Effector memory CD4-positive, alpha-beta T cell (primary cell): ENCODE measurements at places on chromosomes 4 and X.

GRCh38 chrX:9227276-9227675 is 193.3 kb upstream of the FAM9B start:
- DNase-seq, result no peak

DNA sequence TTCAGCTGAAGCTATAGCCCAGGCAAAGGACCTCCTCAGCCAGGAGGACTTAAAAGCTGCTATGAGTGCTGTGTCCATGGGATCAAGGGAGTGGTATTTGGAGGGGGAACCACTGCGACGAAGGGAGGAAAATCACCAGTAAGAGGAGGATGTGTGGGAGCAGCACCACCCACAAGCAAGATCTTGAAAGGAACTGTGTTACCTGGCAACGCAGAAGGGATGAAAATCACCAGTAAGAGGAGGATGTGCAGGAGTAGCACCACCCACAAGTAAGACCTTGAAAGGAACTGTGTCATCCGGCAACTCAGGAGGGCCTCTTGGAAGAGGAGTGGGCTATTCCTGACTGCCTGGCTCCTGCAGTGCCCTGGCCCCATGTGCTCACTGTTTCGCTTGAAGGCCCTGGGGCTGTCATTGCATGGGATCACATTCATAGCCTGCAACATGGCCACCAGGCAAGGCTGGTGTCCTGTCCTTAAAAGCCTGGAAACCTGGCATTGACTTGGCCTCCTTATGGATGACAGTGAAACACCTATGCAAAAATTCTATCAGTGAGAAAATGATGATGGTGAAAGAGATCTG is 48.3 kb downstream of the TRMT44 start:
- DNase-seq, result no peak

- no peak for DNase-seq
These were observed 231.5 kb upstream of the ATP6AP2 start for GRCh38 chrX:40349251-40349650.

GRCh38 chrX:78199851-78200250 is 60.4 kb upstream of the TAF9B start:
- no peak for DNase-seq

- no peak for DNase-seq
These were observed 38.7 kb upstream of the LPAR4 start for GRCh38 chrX:78708816-78709215.

DNA sequence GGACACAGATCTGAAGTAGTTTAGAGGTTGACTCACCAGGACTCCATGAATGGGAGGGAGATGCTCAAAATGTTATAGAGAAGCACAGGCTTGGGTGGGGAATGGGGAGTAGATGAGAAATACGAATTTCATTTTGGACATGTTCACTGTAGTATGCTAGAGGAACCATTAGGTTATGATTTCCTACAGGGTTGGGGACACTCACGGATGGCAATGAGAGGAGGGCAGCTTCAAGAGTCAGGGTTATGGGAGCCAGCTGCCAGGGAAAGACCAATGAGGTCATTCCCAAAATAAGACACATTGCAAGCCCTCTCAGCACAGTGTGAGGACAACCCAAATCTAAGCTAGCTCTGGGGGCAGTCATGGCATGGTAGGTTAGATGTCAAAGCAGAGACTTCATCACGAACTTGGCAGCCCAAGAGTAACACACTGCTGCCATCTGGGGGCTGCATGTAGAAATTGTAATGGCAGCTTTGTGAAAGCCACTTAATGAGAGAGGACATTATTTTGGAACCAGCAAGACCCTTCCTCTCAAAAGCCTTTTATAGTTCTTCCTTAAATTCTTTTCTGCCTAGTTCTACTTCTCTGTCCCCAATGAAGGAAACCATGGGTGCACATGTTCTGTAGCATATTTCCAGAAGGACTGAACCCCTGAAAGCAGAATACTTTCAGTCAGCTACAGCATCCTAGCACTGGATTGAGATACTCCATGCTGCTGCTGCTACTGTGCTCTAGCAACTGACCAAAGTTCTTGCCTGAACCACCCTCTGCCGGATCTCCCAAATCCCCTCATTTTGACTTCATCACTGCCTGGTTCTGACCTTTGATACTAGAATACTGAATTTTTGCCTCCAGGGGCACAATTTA is 16.2 kb upstream of the ZCCHC12 start:
- no peak for DNase-seq

DNA sequence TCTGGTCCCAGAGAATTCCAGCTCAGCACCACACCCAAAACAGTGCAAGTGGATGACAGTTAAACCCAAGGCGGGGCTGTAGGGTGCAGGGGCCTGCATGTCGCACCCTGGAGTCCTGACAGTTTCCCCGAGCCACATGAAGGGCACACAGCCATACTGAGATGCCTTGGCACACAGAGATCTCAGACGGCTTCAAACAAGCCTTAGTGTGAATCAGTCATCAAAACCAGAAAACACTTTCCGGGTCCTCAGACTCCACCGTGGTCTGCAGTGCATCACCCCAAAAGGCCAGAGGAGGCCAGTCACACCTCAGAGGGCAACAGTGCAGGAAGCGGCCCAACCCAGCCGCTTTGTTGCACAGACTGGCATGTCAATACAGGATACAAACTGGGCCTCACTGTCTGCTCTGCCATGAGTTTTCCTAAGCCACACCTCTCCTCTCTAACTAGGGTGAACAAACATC is 64.6 kb upstream of the ENPP6 start:
- peak; percentile 13 for DNase-seq

GRCh38 chr4:85737254-85737653 is 262.3 kb downstream of the ARHGAP24 start:
- DNase-seq, result no peak

DNA sequence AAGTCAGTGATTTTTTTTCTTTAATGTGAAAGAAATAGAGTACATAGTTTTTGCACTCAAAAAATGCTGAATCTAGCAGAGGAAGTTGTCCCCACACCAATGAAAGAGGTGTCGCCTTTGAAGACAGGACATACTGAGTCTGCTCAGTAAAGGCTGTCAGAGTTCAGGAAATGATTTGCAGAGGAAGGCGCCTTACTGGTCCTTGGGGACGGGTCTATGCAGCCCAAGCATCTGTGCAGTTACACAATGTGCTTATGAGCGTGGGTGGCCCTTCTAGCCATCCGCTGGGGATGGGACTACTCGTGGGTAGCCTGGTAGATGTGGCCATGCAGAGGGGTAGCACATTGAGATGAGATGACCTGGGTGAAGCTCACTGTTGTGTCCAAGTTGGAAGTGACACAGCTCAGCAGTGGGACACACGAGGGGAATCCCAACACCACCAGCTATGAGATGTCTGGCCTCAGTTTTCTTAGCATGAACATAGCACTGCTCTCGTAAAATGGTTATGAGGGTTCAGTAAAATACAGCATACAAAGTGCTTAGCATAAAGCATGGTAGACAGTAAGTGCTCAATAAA is 116.5 kb upstream of the RBPJ start:
- no peak for DNase-seq

DNA sequence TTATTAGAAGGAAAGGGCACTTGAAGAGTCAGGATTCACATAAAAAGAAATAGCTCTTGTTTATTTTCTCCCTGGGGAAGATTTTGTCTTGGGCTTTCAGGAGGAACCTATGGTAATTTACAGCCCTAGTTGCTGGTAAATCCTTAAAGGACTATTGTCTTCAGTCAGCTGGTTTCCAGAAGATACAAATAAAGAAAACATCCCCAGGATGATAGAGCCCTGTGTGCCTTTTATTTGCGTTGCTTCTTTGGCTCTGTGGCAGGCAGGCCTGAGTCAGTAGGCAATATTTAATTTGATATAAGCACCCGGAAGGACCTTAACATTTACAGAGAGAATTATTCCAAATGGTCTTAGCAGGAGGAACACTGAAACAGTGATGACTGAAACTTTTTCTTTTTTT is 131.0 kb upstream of the SLC34A2 start:
- DNase-seq, result no peak

- DNase-seq, result no peak
These were observed 55.7 kb upstream of the PPARGC1A start for GRCh38 chr4:23945451-23946017.

GRCh38 chr4:140637836-140638235 is 69.1 kb upstream of the UCP1 start:
- no peak for DNase-seq

DNA sequence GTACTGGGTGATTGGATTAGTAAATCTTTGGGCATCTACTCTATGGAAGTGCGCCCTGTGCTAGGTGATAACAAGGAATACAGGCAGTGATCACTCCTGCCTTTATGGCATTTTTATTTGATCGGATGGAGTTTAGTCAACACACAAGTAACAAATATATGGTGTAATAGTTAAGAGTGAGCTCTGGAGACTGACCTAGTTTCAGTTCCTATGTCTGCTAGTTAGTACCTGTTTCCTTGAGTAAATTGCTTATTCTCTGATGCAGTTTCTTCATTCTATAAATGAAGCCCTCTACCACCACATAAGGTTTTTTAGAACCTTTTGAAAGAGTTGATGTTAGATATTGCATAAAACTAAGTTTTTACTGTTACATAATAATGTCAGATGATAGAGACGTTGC is 134.6 kb downstream of the KDM6A start:
- DNase-seq, result no peak

- no peak for DNase-seq
These were observed 19.0 kb downstream of the ADRA2C start for GRCh38 chr4:3785292-3785565.

DNA sequence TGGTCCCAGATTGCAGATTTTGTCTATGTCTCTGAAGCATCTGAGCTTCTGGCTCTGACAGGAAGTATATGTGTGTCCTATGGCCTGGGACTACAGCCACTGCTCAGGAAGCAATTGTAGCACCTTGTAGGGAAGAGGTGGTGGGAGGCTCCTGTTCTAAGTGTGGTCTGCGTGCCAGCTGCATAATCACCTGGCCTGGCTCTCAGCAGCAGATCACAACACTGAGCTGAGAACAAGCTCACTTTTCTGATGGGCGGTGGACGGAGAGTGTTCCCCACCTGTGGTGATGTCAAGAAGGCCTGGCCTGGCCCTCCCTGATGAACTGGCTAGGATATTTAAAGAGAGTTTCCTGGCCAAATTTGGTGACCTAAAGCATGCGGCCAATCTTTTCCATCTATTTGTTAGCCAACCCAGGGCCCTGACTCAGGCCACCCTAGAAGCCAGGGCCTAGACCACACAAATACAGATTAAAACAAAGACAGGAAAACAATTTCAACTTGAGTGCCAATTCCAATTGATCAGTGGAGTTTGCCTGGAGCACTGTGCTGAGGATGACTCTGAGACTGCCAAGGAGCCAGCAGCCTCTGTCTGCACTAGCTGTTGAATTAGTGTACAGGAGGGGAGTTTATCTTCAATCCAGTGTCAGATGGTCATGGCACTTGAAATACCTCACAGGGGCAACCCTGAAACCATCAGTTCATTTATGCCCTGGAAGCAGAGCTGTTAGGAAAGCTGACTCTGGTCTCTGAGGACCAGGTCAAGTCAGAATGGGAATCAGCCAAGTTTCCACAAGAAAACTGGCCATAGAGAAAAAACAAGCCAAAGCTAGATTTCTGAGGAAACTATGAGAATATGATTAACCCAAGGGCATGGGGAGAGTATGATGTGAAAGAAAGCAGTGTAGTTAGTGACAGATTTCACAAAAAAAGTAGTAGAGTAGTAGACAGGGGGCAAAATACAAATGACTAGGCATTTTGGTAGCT is 47.4 kb downstream of the PRDM5 start:
- no peak for DNase-seq

- no peak for DNase-seq
These were observed 109.4 kb downstream of the SMIM20 start for GRCh38 chr4:26023203-26023972.

- DNase-seq, result no peak
These were observed 92.2 kb downstream of the GEMIN8 start for GRCh38 chrX:13937370-13938050.

- DNase-seq, result no peak
These were observed 516.2 kb upstream of the GALNT7 start for GRCh38 chr4:172652369-172652768.

DNA sequence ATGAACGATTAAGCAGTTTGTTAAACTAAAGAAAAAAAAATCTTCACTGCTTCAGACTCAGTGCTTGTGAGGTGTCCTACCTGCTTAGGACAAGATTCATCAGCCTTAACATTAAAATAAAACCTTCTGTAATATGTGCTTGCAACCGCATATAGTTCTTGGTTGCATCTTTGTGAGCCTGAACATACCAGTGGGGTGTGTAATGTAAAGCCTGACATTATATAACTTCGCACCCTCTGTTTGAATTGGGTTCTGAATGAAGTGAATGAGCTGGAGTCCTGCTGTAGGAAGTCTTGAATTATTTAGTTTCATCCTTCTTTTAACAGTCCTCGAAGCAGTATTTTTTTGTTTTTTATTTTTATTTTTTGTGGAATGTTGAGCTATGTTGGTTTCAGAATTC is 3.1 kb downstream of the KDM6A start:
- no peak for DNase-seq

GRCh38 chr4:142549248-142549647 is 296.9 kb downstream of the INPP4B start:
- no peak for DNase-seq

GRCh38 chrX:110442635-110443034 is 84.0 kb downstream of the RTL9 start:
- no peak for DNase-seq

- DNase-seq, result no peak
These were observed 22.7 kb downstream of the SH3KBP1 start for GRCh38 chrX:19864736-19865135.

GRCh38 chr4:38162240-38162784 is 202.1 kb downstream of the PTTG2 start:
- DNase-seq, result no peak

GRCh38 chr4:188168726-188169373 is 29.6 kb downstream of the TRIML1 start:
- no peak for DNase-seq

DNA sequence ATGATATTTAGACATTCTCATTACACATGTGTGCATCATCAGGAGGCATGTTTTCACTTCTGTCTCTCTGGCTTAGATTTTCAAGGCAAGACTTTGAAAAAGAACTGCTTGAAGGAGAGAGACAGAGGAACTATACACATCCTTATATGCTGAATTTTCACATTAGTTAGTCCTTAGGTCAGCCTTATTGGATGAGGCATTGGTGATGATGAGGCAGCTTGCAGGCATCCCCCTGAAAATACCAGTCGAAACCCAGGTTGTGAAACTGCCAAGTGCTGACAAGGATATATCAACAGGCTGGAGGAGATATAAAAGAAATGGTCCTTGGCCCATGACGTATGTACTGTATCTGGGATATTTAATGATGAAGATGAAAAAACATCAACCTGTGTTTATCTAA is 297.2 kb upstream of the AADAT start:
- DNase-seq, result no peak
